ENCODE measurements at places on chromosomes 7 and 10.

- DNase-seq, result no peak
Observed at GRCh38 chr10:7810443-7810842, 7.9 kb upstream of the TAF3 start.

- no peak for DNase-seq
Observed at GRCh38 chr7:3579638-3580219, 278.7 kb downstream of the SDK1 start.

GRCh38 chr10:54120806-54121205 is 680.2 kb downstream of the PCDH15 start:
- no peak for DNase-seq

DNA sequence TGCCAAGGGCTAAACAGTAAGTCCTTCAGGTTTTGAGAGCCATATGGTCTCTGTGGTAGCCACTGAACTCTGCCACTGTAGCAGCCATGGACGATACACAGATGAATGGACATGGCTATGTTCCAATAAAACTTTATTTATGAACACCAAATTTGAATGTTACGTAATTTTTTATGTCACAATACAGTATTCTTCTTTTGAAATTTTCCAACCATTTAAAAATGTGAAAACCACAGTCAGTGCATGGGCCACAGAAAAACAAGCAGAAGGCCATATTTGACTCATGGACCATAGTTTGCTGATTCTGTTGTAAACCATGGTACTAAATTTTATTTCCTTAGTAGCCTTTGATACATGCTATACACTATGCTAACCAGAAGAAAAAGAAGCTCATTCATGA is 361.8 kb downstream of the MAGI2 start:
- DNase-seq, result no peak

GRCh38 chr7:106165337-106165736 is 53.2 kb upstream of the SYPL1 start:
- DNase-seq, result no peak

- DNase-seq, result no peak
Observed at GRCh38 chr7:39613577-39613976, 9.8 kb upstream of the RALA start.

- DNase-seq, result no peak
Observed at GRCh38 chr7:27899601-27900000, 159.6 kb downstream of the TAX1BP1 start.

- DNase-seq, result no peak
Observed at GRCh38 chr10:63930584-63930983, 409.4 kb downstream of the REEP3 start.

DNA sequence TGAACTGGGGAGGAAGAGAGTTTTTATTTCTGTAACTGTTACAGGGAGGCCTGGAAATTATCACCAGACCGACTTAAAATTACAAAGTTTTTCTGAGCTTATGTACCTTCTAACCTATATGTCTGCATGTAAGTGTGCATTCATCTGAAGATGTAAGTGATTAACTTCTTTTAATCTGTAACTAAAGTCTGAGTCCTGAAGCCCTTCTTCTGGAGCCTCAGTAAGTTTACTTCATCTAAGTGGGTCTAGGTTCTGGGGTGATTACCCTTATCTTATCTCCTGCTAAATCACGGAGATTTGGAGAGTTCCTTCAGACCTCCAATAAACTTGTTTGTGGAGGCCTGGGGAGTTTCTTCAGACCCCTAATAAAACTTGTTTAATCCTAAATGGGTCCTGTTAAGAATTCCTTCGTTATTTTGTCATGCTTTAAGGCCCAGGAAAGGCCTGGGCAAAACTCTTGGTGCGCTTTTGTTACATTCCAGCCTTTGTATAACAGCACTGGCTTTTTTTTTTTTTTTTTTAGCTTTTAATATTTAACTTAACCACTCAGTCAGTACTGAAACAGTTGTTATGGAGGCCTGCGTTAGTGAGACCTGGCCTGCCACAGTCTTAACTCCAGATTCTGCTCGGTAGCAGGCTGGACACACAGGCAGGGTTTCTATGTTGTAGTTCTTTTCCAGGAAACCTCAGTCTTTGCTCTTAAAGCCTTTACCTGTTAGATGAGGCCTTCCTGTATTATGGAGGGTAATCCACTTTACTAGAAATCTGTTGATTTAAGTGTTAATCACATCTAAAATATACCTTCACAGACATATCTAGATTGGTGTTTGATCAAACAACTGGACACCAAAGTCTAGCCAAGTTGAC is 33.0 kb downstream of the TPST1 start:
- no peak for DNase-seq

GRCh38 chr7:114209968-114210367 is 204.6 kb upstream of the FOXP2 start:
- no peak for DNase-seq

DNA sequence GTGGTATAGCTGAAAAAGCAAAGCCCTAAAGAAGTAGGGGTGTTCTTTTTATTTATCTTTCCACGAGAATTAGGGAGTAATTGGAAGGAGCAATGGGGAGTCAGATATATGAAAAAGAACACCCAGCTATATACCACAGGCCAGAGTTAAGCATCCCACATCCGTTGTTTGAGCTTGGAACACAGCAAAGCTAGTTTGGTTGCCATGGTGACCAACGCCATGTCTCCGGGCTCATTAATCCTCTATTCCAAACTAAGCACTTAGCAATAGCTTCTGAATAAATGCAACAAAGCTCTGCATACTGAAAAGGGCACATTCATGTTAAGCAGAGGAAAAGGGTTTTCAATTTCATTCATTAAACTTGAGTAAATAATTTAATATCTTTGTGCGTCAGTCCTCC is 23.5 kb downstream of the ASB4 start:
- no peak for DNase-seq

DNA sequence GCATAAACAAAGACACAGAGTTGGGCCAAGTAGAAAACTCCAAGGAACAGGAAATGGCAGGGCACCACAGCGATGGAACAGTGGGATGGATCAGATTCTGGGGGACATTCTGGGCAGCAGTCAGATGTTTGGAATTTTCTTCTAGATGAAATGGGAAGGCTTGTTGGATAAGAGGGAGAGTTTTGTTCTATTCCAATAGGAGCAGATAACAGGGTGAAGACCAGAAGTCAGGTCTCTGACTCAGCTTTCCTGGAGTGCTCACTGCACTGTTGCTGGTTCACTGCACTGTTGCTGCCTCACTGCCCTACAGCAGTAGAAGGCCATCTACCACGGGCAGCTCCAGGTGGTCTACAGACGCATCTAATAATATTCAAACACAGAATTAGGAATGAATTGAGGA is 135.6 kb downstream of the ATE1 start:
- DNase-seq, result no peak

- no peak for DNase-seq
Observed at GRCh38 chr10:113259576-113260226, 293.2 kb upstream of the HABP2 start.

GRCh38 chr7:101632641-101633040 is 3.5 kb upstream of the MYL10 start:
- DNase-seq, result no peak

DNA sequence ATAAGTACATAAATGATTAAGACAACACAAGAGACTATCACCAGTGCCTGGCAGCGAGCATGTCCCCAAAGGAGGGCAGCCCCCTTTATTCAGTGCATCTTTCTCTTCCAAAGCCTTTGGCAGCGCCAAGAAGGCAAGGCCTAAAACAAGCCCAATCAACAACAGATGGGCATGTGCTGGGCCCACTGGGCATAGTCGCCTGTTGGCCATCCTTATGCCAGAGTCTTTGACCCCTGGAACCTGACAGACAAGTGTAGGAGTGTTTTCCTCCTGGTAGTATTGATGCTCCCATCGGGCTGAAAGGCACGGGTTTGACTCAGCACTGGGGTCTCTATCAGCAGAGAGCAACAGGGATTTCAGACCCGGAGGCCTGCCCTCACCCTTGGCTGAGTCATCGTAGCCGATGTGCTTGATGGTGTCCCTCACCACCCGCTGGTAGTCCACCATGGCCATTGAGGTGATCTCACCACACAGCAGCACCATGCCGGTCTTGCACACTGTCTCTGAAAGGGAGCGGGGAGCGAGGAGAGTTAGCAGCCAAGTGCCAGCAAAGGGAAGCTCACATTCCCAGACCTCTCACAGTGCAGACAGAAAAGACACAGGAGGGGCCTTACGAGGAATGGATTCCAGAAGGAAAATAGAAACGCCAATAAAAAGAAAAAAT is 5.8 kb downstream of the MAT1A start:
- DNase-seq, result no peak

DNA sequence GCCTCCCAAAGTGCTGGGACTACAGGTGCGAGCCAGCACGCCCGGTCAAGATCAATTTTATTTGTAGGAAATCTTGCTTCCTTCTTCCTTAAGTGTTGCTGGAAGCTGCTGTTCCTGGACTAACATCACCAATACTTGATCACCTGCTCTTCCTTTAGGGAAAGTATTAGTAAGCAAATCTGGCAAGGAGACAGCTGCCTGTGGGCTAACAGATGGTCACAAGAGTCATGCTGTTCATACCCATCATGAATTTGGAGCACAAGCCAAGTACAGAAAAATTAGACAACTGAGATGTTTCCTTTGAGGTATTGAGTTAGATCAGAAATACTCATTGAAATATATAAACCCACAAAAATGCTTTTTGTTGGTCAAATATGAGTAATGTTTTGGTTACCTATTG is 27.9 kb downstream of the BAIAP2L1 start:
- DNase-seq, result no peak

- DNase-seq, result no peak
Observed at GRCh38 chr10:12587451-12587888, 238.1 kb downstream of the CAMK1D start.

- no peak for DNase-seq
Observed at GRCh38 chr10:43884501-43885105, 235.9 kb upstream of the ZNF32 start.
